Kidney (tissue), 22 donors: ENCODE measurements at places on chromosomes 12 and 14.

DNA sequence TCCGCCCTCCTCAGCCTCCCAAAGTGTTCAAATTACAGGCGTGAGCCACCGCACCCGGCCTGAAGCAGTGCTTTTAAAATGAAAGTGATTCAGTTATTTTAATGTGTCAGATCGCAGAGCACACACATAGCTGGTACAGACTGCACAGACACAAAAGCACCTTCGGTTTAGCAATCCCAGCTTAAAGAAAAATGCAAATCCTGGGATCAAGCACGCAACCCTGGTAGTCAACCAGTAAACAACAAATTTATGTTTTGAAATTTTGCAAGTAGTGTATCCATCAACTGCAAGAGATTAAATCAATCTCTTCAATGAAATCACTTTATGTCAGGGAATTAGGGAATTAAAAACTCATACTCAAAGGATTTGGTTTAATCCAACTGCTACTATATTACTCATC, 28.4 kb downstream of the SLC38A1 start:
- DNase-seq = no peak

DNA sequence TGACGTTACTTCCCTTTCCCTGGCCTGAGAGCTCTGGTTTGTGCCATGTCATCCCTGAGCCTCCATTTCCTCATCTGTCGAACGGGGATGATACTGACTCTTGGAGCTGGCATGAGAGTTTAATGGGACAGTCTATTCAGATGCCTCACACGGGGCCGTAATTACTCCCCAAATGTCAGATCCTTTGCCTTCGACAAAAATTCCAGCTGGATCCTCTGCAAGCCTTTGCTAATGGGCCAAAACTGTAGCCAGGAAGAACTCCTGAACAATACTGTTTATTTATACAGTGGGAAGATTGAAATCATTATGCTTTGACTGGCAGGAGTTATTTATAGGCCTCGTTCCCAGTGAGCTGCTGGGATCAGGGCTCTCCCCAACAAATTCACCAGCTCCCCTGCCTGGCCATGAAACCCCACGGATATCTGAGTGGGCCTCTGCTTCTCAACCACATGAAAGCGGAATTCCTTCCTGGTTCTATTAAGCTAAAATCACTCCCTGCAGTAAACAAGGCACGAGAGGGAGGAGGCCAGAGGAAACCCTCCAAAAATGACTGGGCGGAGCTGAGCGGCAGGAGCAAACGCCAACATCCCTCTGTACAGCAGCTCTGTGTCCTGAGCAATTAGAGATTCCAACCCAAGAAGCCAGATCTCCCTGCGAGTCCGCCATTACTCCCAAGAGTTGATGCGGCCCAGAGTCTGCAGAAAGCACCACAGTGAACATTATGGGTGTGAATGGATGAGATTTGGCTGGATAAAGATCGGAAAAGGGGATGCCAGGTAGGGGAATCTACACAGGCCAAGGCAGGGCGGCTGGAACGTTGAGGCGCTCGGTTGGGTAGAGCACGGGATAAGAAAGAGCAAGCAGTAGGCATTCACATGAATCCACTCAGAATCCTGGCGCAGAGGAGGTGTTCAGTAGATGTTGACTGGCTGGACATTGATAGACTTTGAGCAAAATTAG, 326.1 kb downstream of the BCL11B start:
- peak; percentile 11 for DNase-seq

GRCh38 chr14:83827383-83827782, 1702.6 kb upstream of the FLRT2 start:
- DNase-seq = no peak

DNA sequence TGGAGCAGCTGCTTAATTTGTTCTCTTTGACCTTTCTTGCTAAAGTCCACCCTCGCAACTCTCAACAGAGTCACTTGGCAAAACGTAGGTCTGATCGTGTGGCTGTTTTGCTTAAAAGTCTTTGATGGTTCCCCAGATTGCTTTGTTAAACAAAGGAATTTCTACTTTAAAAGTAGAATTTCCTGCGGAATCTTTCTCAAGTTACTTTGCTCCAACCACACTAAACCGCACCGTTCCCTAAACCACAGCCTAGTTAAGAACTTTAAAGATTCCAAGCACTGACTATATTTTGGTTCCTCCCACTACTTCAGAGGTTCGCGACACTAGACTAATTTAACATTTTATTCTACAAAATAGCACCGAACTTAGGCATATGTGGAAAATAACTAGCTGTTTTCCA, 114.8 kb upstream of the FGD4 start:
- DNase-seq = no peak

GRCh38 chr12:53463802-53464560, 12.1 kb downstream of the PCBP2 start:
- DNase-seq = no peak

GRCh38 chr14:77844802-77845201, 44.9 kb downstream of the ADCK1 start:
- no peak for DNase-seq

DNA sequence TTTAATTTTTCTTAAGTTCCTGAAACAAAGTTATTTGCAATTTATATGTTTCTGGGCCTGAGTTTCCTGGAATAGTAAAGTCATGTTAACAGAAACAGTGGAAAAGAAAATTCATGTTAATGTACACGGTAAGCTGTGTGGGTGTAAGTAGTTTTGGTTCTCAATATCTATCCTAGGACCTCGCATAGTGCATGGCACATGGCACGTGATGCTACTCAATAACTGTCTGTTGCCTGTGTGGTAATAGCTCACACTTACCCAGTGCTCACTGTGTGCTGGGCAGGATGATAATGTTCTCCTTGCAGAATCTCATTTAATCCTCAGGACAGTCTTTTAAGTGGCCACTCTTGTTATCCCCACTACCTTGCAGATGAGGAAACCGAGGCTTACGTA, 100.7 kb downstream of the DUSP16 start:
- DNase-seq = no peak

DNA sequence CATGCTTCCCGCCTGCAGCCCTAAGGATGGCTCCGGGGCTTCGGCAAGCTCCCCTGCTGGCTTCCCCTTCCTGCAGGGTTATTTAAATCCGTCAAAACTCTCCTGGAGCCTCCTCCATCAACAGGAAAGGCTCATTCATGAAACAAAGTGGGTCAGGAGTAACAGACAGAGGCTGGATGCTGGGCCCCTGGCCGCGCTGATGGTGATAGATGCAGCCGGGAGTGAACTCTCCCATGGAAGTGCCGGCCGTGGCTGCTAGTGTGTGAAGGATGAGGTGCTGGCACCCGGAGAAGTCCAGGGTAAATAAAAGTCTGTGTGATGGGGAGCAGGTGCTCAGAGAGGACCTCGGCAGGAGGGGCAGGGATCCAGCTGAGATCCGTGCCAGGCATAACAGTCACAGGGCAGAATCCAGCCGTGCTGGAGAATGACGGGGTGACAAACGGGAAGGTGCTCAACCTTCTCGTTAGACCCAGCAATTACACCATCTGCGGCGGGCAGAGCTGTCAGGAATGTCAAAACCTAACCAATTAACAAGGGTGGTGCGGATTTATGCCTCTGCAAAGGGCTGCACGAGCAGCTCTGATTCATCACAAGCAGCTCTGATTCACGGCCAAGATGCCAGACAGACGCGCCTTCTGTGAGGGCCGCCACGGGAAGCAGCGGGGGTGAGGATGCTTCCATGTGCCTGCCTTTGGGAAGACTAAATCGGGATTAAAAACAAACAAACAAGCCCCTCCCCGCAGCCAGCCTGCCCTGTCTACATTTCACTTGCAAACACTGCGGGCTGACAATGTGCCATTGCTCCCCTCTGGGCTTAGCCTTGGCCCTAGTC, 55.6 kb downstream of the SYNE3 start:
- peak; percentile 28 for DNase-seq

- no peak for DNase-seq
Measured at GRCh38 chr12:12483438-12483837, 79.2 kb downstream of the DUSP16 start.

DNA sequence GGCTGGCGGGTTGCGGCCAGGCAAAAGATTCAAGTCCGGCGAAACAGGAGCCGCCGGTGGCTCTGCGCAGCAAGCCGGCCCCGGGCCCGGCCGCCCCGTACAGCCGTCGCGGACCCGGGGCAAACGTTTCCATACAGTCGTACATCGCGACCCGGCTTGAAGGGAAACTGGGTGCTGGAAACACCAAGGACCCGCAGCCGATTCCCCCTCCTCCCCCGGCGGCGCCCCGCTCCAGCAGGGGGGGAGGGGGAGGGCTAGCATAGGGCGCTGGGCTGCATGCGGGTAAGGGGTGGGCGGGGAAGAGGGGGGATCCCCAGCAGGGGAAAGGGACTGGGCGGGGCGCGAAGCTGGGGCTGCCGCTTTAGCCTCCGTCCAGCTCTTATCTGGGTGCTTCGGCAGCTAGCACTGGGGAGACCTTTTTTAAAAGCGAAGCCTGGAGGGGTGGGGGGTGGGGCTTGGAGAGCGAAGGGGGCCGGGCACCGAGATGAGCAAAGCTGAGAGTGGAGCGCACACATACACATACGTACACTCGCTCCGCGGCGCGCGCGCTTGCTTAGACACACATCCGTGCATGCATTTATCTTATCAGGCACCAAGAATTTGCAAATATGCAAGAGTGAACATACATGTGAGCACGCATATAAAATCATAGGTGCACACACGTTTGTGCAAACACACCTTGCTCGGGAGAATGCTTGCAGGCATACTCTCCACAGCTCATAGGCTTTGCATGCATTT, 11.9 kb downstream of the RARG start:
- peak; percentile 72 for DNase-seq

GRCh38 chr12:79294590-79294989, 396.2 kb downstream of the PAWR start:
- DNase-seq = no peak

DNA sequence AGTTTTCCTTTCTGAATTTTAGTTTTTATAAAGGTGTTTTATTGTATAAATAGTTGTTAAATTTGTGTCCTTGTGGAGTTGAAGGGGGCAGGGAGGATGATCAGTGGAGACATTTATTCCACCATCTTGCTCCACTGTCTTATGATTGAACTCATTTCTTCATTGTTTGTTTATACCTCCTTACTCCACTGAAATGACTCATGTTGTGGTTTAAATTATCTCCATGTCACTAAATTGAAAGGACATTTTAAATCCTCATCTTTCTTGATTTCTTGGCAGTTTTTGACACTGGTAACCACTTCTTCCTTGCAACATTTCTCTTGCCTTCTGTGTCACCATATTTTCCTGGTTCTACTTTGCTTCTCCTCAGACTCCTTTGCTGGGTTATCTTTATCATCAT, 23.6 kb upstream of the FERMT2 start:
- DNase-seq = no peak

DNA sequence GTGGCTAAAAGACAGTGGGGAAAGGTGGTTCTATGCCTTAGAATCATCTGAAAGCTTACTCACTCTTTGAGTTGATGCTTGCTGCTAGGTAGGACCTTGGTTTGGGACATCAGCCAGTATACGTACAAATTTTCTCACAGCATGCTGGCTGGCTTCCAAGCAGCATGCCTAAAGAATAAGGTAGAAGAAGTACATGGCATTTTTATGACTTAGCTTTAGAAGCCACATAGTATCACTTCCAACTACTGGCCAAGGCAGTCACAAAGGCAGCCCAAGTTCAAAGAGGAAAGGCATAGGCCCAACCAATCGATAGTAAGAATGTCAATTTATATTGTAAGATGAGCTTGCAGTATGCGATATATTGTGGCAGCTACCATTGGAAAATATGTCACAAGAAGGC, 284.2 kb upstream of the CAND1 start:
- no peak for DNase-seq

DNA sequence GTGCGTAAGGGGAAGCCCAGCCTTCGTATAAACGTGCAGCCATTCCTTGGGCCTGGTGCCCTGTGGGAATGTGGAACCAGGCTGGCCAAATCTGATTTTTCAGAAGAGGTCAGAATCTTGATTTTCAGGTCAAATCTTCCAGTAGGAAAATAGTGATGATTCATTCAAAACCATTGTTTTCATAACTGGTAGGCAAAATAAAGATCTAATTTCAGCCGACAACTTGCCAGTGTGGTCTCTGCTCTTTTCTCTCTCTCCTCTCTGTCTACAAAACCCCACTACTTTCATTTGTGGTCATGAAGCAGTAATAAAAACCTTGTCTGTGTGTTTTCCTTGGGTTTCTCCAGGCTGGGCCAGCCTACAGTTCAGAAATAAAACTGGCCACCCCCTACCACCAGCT, 135.1 kb downstream of the RBM19 start:
- DNase-seq = no peak

GRCh38 chr12:96438330-96438729, 38.1 kb upstream of the CDK17 start:
- DNase-seq = no peak

DNA sequence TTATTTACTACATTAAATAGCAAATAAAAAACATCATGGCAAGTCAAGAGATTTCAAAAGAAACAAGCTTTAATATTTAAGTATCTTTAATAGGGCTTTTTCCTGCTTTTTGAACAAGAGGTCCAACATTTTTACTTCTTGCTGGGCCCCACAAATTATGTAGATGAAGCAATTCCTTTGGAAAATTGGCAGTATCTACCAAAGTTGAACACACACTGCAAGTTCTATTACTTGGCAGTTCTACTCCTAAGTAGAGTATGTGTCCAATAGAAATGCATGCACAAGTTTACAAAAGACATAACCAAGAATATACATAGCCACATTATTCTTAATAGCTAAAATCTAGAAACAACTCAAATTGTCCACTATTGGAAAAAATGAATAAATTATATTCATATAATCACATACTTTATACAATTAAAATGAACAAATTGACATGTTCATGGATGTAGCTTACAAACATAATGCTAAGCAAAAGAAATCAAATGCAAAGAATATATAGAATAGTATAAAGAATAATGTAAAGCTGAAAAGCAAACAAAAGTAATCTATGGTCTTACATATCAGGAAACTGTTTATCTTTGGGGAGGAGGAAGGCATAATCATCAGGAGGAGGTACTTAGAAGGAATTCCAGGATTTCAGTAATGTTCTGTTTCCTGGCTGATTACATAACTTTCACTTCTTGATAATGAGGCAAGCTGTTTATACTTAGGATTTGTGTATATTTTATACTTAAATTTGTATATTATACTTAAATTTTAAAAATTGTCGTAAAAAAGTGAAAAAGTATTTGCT, 6.5 kb upstream of the TMBIM4 start:
- no peak for DNase-seq

DNA sequence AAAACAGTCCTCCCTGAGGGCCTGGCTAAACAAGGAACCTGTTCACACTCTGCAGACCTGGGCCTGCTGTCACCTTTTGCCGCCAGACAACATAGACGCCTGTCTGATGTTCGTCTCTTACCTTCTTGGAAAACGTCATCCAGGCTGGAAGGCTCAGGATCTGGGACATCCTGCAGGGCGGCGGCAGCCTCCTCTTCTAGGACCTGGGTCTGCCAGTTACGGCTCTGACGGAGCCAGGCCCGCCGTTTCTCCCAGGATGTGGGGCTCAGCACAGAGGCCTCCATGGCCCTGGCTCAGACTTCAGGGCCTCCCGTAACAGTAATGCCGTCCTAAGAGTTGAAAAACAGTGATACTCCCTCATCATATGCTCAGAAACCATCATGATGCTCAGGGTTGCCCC, 10.3 kb downstream of the TESPA1 start:
- no peak for DNase-seq

DNA sequence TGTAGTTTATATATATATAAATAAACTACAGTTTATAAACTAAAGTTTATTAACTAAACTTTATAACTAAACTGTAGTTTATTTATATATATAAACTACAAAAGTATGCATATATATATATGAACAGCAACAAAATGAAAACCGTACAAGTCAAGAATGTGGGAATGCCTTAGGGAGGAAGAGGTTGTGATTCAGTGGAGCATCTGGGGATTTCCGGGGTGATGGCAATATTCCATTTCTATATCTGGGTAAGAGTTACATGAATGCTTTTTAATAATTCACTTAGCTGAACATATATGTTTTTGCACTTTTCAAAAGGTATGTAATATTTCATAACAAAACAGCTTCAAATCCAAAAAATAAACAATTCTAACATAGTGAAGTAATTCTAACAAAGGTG, 30.1 kb upstream of the CAND1 start:
- DNase-seq = no peak
